Left colon (tissue), 2 donors: ENCODE measurements at places on chromosomes 13 and 19. TPM values are rescaled to one million over a fixed set of nuclear protein-coding genes. Genes with fewer than 3 reads are reported as not detected.

PSG2 gene
- not detected for total RNA-seq

EFNB2 gene
- total RNA-seq = 97.1 TPM

- peak; percentile 58 for DNase-seq
Measured at GRCh38 chr19:45442778-45443461, 19.2 kb upstream of the ERCC1 start.

DNA sequence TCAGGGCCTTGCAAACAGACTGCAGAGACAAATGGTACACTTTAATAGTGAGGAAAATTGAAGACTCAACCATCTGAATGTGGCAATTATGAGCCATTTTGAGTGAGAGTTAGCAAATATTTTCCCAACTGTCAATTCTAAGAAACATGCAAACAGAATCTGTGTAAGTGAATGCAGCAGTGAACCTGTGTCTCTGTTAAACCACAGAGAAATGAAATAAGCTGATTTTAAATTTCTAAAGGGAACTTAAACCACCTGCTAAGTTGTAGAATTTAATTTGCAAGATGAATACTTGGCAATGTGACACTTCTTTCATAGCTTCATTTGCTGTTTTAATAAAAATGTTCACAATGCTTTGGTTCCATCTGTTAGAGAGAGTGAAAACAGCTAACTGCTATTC lies 42.0 kb upstream of the TDRD3 start:
- no peak for DNase-seq

DNA sequence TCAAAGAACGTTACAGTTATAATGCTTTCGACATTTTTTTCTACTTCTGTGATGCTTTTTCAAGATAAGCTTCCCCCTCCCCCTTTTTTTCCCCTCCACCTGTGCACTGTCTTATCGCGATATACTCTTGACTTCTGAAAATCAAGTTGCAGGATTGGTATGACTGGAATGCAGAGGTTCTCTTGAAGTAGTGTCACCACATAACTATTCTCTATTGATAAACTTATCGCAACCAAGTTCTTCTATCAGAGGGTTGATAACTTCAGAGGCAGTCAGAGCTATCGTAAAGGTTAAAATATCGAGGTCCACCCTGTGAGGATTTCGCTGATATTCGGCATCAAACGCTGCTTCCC lies 820 bp downstream of the EID2 start:
- DNase-seq = no peak
